HFF-Myc (cell line): ENCODE measurements at places on chromosomes 1 and 21.

- no peak for DNase-seq
Observed at GRCh38 chr1:209335178-209335577, 248.3 kb upstream of the CAMK1G start.

DNA sequence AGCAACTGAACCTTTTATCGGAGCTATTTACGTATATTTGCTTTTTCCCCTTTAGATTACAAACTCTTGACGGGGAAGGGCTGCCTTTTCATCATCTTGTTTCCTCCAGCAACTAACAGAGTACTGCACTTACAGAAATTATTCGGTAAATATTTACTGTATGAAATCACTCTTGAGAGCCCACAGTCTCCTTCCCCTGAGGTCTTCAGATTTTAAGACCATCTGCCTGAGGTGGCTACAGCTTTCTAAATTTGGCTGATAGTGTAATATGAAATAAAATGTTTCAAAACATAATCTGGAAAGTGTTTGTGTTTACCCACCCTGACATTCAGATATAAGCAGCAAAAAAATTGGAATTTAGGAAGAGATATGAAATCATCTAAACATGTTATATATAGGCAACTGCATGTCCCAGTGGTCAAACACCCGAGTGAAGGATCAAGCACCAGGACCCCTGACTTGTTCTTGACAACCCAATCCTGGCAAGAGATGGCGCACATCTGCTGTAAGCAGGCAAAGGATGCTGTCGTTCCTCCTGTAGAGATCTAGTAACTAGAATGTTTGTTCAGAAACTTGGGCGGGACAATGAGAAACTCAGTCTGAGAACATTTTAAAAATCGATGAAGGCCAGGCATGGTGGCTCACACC lies 60.9 kb downstream of the SIPA1L2 start:
- no peak for DNase-seq

- no peak for DNase-seq
Observed at GRCh38 chr1:90295534-90295933, 300.6 kb downstream of the ZNF326 start.

- no peak for DNase-seq
Observed at GRCh38 chr1:27031235-27032118, 18.8 kb upstream of the TENT5B start.

DNA sequence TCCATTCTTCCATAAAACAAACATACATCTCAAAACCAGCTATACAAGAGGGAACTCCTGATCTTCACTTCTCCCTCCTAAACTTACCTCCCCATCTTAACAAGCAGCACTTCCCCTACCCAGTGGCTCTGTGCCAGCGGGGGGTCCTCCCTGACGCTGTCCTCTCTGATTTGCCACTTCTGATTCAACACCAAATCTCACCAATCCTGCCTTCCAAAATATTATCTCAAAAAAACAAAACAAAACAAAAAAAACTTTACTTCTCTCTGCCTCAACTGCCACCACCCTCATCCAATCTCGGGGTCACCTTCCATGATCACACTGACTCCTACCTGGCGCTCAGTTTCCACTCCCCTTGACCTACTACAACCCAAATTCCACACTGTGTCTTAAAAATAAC lies 72.8 kb downstream of the SLC45A1 start:
- DNase-seq: no peak

GRCh38 chr1:110370827-110371226 lies 20.0 kb downstream of the SLC16A4 start:
- DNase-seq: no peak

GRCh38 chr1:230493264-230493663 lies 67.1 kb upstream of the PGBD5 start:
- no peak for DNase-seq

GRCh38 chr1:80542231-80542630 lies 1258.5 kb upstream of the ADGRL2 start:
- no peak for DNase-seq

- no peak for DNase-seq
Observed at GRCh38 chr1:212754680-212755079, 36.9 kb downstream of the NSL1 start.

GRCh38 chr21:16037421-16037955 lies 307.7 kb downstream of the USP25 start:
- DNase-seq: no peak

GRCh38 chr1:11414926-11415538 lies 63.9 kb upstream of the DISP3 start:
- no peak for DNase-seq

DNA sequence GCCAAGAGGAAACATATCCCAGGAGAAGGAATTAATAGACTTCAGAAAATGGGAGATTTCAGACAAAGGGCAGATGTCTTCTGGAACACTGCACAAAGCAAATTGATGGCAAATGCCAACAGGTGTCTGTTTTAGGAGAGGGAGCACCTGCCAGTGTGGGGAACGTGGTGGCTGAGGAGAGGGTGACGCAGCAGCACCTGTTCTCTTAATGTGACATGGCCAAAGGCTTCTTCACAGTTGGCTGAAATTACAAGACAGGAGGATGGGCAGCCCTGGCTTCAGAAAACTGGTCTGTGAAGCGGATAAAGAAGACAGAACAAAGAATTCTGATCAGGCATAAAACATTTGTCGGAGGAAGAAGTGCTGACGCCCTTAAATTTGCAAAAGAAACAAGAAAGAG lies 178.7 kb upstream of the RUNX1 start:
- no peak for DNase-seq

DNA sequence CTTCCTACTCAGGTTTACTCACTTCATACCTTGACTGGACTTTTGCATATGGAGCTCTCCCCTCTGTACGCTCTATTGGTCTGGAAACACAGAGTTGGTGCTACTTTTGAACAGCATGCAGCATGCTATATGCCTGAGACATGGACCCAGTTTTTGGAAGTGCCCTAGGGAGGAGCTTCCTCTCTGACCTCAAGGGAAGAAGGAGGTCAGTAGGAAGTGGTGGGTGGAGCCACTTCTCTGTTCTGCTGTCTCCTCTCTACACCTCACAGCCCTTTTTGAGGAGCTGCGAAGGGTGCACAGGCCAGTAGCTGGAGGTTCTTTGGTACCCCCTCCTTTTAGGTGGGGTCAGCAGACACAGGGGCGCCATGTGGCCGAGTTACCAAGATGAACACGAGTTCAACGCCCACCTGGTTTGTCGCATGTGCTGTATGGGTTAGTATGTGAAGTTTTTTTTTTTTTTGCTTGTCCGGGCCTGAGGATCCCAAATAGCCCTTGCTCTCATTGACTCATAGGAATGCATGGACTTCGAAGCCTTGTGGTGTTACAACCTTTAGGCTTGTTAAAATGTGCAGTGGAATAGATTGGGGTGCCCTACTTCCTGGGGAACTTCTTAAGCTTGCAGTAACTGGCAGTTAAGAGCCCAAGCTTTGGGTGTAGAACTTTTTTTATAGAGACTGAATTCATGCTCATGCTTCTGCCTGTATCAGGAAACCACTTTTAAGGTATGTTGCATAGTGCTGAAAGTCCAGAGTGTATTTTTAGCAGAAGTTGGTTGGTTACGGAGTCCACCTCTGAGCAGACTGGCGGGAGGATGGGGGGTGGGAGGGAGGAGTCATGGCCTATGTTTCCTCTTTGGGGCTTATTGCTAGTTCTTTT lies 10.7 kb downstream of the MACF1 start:
- no peak for DNase-seq

DNA sequence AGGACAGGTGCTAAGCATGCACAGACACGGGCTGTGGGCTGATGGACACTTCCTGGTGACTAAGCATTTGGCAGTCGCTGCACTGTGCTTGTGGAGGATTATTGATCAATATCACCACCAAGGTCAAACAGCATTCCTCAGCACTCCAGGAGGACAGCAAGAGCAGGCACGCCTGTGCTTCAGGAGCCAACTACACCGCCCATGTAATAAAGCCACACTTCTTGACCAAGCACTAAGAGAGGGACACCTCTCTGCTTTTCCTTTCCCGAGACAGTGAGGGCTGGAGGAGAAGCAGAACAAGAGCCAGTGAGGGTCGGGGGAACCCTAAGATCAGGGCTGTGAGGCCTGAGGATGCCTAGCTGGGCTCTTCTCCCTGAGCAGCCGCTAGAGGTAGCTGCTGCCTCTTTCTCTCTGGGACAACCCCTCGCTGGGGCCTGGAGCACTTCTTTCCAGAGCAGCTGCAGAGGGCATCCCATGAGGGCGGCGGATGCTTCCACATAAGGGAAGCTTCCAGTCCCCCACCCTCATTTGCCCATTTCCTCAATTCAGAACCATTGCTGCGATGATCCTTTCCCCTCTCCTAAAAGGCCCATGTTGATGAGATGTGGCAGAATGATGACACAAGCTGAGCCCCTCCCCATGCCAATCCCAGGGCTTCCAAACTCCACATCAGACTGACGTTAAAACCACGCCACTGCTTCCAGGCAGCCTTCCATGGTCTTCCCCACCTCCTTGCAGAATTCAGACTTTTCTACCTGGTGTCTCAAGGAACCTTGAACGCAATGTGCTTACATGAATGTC lies 19.1 kb downstream of the RAB7B start:
- no peak for DNase-seq

DNA sequence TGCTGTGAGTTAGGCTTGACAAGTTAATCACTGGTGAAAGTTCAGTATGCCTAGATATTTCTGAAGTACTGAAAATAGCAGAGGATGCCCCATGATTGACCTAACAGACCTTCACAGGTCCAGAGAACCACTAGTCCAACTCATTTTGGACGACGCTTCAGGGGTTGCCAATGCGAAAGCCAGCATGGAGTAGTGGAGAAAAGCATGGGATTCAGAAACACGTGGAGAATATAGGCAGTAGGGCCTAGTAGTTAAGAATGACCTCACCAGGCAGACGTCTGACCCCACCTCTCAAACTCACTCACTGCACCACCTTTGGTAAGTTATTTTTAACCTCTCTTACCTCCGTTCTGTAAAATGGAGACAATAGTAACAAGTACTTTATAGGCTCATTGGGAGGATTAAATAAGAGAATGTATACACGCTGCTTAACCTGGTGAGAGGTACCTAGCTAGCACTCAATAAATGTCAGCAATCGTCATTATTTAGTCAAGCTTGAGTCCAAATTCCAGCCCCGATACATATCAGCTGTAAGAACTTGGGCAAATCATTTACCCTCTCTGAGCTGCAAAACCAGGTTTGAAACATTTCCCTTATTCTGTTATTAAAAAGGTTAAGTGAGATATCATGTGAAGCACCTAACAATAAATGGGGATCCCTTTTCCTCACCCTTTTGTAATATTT lies 13.2 kb downstream of the PLPP3 start:
- no peak for DNase-seq

- DNase-seq: no peak
Observed at GRCh38 chr21:14543983-14544382, 2.1 kb downstream of the SAMSN1 start.

- no peak for DNase-seq
Observed at GRCh38 chr1:9476790-9477463, 62.3 kb upstream of the SLC25A33 start.

DNA sequence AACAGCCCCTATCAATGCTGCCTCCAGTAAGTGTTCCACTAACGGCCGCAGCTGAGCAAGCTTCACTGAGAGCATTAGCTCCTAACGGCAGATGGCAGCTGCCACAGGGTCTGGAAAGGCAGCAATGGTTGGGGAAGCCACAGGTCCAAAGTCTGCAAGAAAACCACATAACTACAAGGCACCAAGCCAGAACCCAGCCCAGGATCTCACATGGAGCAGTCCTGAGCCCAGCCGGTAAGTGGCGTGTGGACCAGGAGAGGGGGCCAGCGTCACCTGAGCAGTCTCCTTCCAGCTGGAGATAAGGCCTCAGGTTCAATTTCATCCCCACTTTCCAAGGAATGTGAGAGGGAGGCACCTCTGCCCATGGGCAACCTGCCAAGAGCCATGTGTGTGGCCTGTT lies 13.2 kb downstream of the SYT2 start:
- no peak for DNase-seq

GRCh38 chr1:160685266-160685665 lies 26.4 kb downstream of the CD48 start:
- no peak for DNase-seq
